ENCODE measurements at places on chromosomes 6 and 20. TPM values are rescaled to one million over a fixed set of nuclear protein-coding genes. Genes with fewer than 3 reads are reported as not detected.

- DNase-seq = peak; percentile 82
Observed at GRCh38 chr20:19935842-19936241, 81.3 kb upstream of the NAA20 start.

DNA sequence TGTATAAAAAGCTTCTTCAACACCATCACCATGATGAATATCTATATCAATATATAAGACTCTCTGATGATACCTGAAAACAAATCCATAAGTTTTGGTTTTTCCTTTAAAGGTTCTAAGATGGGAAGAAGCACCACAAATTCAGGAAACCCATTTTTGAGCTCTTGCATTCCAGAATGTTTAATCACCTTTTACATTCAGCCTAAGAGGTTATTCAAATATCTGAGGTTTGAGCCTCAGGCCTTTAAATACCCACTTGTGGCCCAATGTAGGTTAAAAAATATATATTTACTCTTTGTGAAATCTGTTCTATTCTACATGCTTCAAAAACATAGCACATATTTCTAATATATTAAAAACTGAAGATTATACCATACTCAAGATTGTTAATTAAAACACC, 17.6 kb downstream of the HDAC2 start:
- no peak for DNase-seq

DNA sequence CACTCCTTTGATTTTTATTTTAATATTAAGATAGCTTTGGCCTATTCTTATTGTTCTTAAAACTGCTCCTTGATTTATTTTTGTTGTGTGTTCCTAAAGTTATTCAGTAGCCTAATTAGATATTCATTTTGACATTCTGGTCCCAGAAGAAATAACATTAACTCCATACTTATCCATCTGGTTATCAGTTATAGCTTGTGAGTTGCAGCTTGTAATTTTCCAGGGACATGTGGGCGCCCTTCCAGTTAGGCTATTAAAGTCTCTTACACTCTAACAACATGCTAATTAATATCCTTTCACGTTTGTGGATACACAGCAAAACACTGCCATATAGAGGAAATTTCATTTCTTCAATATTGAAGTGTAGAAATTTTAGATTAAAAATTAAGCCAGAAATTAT, 987.5 kb downstream of the HACE1 start:
- no peak for DNase-seq

DNA sequence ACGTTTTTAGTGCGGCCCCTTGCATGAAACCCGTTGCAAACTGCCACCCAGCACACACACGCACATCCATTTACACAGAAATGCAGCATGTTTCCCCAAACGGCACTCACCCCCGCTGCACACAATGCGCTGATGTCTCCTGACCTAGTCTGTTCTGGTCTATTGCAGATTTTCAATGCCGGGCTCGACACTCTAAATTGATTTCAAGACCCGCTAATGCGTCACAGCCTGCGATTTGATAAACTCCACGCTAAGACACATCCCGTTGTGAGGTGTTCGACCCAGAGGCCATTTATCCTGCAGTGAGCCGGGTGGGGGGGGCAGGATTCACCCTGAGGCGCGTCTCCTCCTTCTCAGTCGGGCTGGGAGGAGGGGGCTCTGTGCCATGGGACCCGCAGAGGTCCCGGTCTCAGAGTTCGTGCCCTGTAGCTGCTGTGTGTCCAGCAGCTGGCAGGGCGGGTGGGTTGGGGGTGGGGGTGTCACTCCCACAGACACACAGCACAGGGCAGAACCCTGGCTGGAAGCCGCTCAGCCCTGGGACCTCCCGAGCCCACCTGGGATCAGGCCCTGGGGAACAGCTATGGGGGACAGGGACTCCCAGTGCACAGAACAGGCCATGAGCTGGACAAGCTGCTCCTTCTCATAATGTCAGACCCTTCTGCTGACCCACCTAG, 367.9 kb downstream of the PREX1 start:
- DNase-seq = no peak

- DNase-seq = no peak
Observed at GRCh38 chr6:85421181-85421580, 28.7 kb upstream of the NT5E start.

Gene DACT2
- 5.0 TPM for total RNA-seq

DNA sequence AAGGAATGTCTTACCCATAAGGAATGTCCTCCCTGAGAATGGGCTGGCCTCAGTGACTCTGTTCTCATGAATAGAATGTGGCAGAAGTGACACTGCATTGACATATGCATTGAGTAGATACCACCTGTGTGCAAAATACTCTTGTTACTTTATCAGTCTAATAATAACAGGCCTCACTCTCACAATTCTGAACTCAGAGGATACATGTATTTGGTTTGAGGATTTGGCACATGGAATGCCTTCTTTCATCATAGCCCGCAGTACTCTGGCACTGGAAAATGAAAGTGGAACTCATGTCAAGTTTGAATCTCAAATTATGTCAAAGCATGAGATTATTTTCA, 52.9 kb upstream of the PLCB4 start:
- DNase-seq = no peak

- peak; percentile 92 for DNase-seq
Observed at GRCh38 chr20:45293041-45294002, 13.3 kb upstream of the RBPJL start.

Data from kidney (tissue), 22 donors.